ENCODE measurements at places on chromosomes 12 and 14. TPM values are rescaled to one million over a fixed set of nuclear protein-coding genes. Genes with fewer than 3 reads are reported as not detected.

The OR4K17 gene
- not detected for total RNA-seq

The NXPH4 gene
- total RNA-seq, result not detected

The LUM gene
- total RNA-seq, result 3.6 TPM

The SDSL gene
- 1.4 TPM for total RNA-seq

The PIWIL1 gene
- total RNA-seq, result not detected

The ATG101 gene
- total RNA-seq, result 49.4 TPM

The SOX5 gene
- total RNA-seq, result 9.6 TPM

GRCh38 chr12:6575648-6576047 is 7.6 kb upstream of the NOP2 start:
- no peak overlapping the region for H3K4me3 ChIP-seq
- H3K27ac ChIP-seq, result no peak overlapping the region
- no peaks in the 10 kb centered on the region for H3K4me1 ChIP-seq
- H3K36me3 ChIP-seq, result peaks cover 4% of the 10 kb centered on the region
- no peak for DNase-seq

GRCh38 chr12:119988472-119989360 is at the start of gene BICDL1:
Gene BICDL1 (plus strand): TSS chr12:119989236. CDS start chr12:119989869, 633 bp downstream.
- peaks cover 80% of the 10 kb centered on the region for H3K27me3 ChIP-seq
- H3K27ac ChIP-seq, result no peak within 1 kb of the TSS
- H3K4me3 ChIP-seq, result peak within 1 kb of the TSS; percentile 36
- no peaks in the 10 kb centered on the region for H3K36me3 ChIP-seq
- H3K4me1 ChIP-seq, result peaks cover 9% of the 10 kb centered on the region

GRCh38 chr12:124743479-124744272 is 120.0 kb downstream of the SCARB1 start:
- DNase-seq, result no peak
- no peaks in the 10 kb centered on the region for H3K27me3 ChIP-seq
- peak overlapping the region; percentile 91 for H3K27ac ChIP-seq
- no peak overlapping the region for H3K4me3 ChIP-seq

DNA sequence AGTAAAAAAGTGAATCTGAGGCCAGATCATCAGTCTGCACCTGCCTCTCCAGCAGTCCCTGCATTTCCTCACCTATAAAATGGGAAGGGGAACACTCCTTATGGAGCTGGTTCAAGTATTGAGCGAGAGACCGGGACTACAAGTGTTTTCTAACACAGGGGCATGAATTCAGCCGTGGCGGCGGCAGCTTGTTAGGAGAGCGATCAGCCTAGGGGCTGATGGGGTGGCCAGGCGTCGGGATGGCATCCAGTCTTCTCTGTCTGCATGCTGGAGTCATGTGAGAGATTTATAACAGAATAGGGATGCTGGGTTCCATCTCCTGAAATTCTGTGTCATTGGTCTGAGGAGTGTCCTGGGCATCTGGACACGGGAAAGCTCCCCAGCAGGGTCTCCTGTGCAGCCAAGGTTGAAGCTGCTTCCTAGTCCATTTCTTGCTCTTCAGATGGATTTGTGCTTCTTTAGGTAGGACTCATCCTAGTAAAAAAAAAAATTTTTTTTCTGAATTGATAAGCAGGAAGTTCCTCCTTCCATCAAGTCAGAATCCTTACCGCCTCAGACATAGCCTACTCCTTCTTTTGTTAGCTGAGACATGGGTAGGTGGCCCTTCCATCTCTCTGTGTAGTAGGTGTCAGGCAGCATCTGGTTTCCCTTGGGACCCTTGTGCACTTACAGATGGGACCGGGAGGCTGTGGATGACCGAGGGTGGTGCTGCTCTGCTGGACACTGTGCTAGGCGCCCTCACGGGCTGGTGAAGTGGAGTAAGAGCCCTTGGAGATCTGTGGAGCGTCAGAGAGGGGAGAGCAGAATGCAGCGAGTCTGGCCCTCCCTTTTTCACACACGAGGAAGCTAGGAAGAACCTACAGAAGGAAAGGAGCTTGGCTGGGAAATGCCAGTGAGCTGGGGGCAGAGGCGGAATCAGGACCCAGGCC is 146.7 kb downstream of the TSPAN9 start:
- no peak overlapping the region for H3K27ac ChIP-seq
- H3K4me3 ChIP-seq, result no peak overlapping the region
- peaks cover 6% of the 10 kb centered on the region for H3K4me1 ChIP-seq
- H3K27me3 ChIP-seq, result no peaks in the 10 kb centered on the region
- DNase-seq, result no peak

GRCh38 chr12:53069621-53070410 is 9.4 kb downstream of the SPRYD3 start:
- H3K36me3 ChIP-seq, result no peaks in the 10 kb centered on the region
- H3K27ac ChIP-seq, result peak overlapping the region; percentile 74
- no peaks in the 10 kb centered on the region for H3K27me3 ChIP-seq

GRCh38 chr12:128570191-128571065 is 253.3 kb downstream of the SLC15A4 start:
- no peak overlapping the region for H3K4me3 ChIP-seq
- no peak for DNase-seq
- no peak overlapping the region for H3K27ac ChIP-seq
- no peaks in the 10 kb centered on the region for H3K4me1 ChIP-seq
- no peaks in the 10 kb centered on the region for H3K36me3 ChIP-seq
- no peaks in the 10 kb centered on the region for H3K27me3 ChIP-seq

- H3K4me3 ChIP-seq, result no peak overlapping the region
- DNase-seq, result no peak
- no peaks in the 10 kb centered on the region for H3K36me3 ChIP-seq
- no peaks in the 10 kb centered on the region for H3K27me3 ChIP-seq
- H3K4me1 ChIP-seq, result no peaks in the 10 kb centered on the region
Observed at GRCh38 chr14:29734732-29735131, 192.9 kb downstream of the PRKD1 start.

DNA sequence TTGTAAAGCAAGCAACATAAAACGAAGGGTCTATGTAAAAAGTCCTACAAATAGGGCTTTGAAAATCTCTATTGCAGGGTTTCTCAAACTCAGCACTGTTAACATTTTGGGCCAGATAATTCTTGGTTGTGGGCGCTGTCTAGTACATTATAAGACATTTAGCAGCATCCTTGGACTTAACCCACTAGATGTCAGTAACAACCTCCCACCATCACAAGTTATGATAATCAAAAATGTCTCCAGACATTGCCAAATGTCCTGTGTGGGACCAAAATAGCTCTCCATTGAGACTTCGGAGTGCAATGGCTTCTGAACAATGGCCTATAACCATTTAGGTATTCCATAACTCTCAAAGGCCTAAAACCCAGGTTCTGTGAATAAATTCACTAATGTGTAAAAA is 22.9 kb upstream of the DHRS7 start:
- no peaks in the 10 kb centered on the region for H3K36me3 ChIP-seq
- peaks cover 9% of the 10 kb centered on the region for H3K4me1 ChIP-seq
- no peaks in the 10 kb centered on the region for H3K27me3 ChIP-seq
- no peak overlapping the region for H3K4me3 ChIP-seq

GRCh38 chr12:26233631-26234030 is 38.3 kb downstream of the SSPN start:
- no peak overlapping the region for H3K27ac ChIP-seq
- no peak overlapping the region for H3K4me3 ChIP-seq
- no peak for DNase-seq
- H3K27me3 ChIP-seq, result no peaks in the 10 kb centered on the region
- no peaks in the 10 kb centered on the region for H3K36me3 ChIP-seq
- H3K4me1 ChIP-seq, result no peaks in the 10 kb centered on the region

DNA sequence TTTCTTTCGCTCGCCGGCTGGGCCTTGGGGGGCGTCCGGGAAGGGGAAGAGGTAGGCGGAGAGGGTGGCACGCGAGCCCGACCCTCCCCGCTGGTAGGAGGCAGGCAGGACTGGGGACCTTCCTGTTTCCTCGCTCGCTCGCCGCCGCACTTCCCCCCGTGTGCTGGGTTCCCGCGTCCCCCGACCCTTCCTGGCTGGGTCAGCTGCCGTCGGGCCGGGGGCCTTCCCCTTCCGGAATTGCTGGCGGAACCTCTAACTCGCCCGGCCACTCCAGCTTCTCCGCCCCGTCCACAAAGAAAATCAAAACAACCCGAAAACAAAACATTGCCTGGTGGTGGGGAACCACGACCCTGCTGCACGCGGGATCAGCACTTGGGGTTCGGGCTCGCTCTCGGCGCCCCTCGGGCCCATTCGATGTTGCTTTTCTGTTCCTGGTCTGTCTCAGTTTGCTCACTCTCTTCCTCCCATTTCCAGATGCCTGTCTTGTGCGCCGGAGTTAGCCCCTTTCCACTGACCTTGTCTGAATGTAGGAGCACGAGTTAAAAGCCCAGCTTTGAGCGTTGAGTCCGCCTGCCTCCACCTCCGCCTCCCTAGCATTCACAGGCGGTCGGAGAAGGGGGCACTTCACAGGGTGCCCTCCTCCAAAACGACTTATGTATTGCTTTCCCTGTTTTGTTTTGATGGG is 581 bp downstream of the PAPOLA start:
- H3K27ac ChIP-seq, result peak overlapping the region; percentile 99
- no peaks in the 10 kb centered on the region for H3K27me3 ChIP-seq
- peak; percentile 30 for DNase-seq
- H3K4me1 ChIP-seq, result peaks cover 47% of the 10 kb centered on the region
- H3K4me3 ChIP-seq, result peak overlapping the region; percentile 91

DNA sequence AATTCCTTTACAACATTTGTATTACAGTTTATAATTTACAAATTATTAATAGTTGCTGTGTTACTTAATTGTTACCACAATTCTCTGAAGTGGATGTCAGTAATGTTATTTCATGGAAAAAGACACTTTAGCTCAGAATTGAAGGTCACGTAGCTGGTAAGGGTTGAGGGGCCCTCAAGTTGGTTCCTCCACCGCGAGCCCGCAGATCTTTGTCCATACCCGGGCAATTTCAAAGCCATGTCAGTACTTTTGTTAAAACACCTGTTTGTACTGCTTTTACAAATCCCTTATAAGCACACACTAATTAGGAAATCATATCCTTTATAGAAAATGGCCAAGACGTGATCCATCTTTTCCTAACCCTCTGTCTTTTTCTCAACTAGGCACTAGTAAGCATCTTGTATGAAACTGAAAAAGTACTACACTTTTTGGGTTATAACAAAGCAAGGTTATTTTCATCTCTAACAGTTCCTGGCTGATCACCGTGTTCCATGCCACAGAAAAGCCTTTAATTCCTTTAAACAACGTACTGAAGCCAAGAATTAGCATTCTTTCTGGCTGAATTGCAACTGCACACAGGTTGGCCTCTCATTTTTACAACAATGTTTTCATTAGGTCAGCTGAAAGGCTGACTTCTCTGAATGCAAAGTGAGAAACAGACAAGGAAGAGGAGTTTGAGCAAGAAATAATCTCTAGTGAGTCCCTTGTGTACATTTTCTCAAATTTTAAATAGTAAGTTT is 76.1 kb downstream of the CNTN1 start:
- no peak overlapping the region for H3K4me3 ChIP-seq
- H3K4me1 ChIP-seq, result no peaks in the 10 kb centered on the region
- no peak overlapping the region for H3K27ac ChIP-seq
- no peaks in the 10 kb centered on the region for H3K27me3 ChIP-seq
- DNase-seq, result no peak

- no peaks in the 10 kb centered on the region for H3K27me3 ChIP-seq
- H3K36me3 ChIP-seq, result no peaks in the 10 kb centered on the region
- H3K4me1 ChIP-seq, result no peaks in the 10 kb centered on the region
- H3K4me3 ChIP-seq, result no peak overlapping the region
- DNase-seq, result no peak
- no peak overlapping the region for H3K27ac ChIP-seq
Observed at GRCh38 chr14:85487215-85487614, 42.7 kb upstream of the FLRT2 start.

GRCh38 chr12:118033323-118033722 is 16.8 kb downstream of the RFC5 start:
- H3K4me1 ChIP-seq, result no peaks in the 10 kb centered on the region
- no peak for DNase-seq
- no peak overlapping the region for H3K27ac ChIP-seq
- H3K36me3 ChIP-seq, result peaks cover 84% of the 10 kb centered on the region
- no peak overlapping the region for H3K4me3 ChIP-seq
